B cell (primary cell): ENCODE measurements at places on chromosomes 2 and 18. TPM values are rescaled to one million over a fixed set of nuclear protein-coding genes. Genes with fewer than 3 reads are reported as not detected.

- no peak for DNase-seq
These were observed 40.5 kb upstream of the SMAD7 start for GRCh38 chr18:48991319-48991660.

GRCh38 chr2:235701206-235701981 lies 207.6 kb downstream of the AGAP1 start:
- DNase-seq: no peak

ARHGEF4 gene
- polyA plus RNA-seq: not detected in 2 replicates

CXCR1 gene
- 0.04 and 0.07 TPM in 2 replicates for polyA plus RNA-seq

CRYGD gene
- not detected in 2 replicates for polyA plus RNA-seq
